Karpas-422 (cell line): ENCODE measurements at places on chromosomes 5 and 9.

GRCh38 chr5:130874861-130875417 lies 290.1 kb downstream of the HINT1 start:
- H3K27me3 ChIP-seq, result no peaks in the 10 kb centered on the region
- no peak for DNase-seq
- H3K4me1 ChIP-seq, result no peaks in the 10 kb centered on the region
- H3K27ac ChIP-seq, result no peak overlapping the region
- no peak overlapping the region for H3K4me3 ChIP-seq

DNA sequence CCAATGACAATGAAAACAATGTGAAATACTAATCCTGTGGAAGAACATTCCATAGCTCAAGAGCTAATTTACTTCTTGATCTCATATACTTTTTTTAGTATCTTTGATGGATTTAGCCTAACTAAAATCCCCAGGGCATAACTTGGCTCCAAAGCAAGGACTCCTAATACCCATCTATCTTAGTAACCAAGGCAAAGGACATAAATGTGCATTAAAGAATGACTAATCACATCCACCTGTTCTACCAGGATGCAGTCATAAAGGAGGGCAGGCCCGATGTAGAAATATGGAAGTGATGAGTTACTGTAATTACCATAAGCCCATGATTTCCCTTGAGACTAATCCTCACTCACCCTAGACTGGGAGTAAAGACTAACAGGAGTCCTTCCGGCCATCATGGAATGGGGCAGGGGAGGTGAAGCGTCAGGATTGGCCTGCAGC lies 56.9 kb downstream of the KIF24 start:
- no peaks in the 10 kb centered on the region for H3K27me3 ChIP-seq
- no peaks in the 10 kb centered on the region; the same call in 1 of the 2 replicates for H3K36me3 ChIP-seq
- H3K27ac ChIP-seq, result no peak overlapping the region
- no peak overlapping the region for H3K4me3 ChIP-seq
- no peak for DNase-seq
- peaks cover under 1% of the 10 kb centered on the region; the same call in 1 of the 2 replicates for H3K4me1 ChIP-seq

- DNase-seq, result peak; percentile 88
- H3K4me3 ChIP-seq, result peak overlapping the region; percentile 67
- H3K36me3 ChIP-seq, result no peaks in the 10 kb centered on the region
- H3K27ac ChIP-seq, result peak overlapping the region; percentile 97
These were observed 1.4 kb upstream of the OGN start for GRCh38 chr9:92405818-92406217.

- no peaks in the 10 kb centered on the region for H3K4me1 ChIP-seq
- no peak overlapping the region for H3K27ac ChIP-seq
- no peaks in the 10 kb centered on the region for H3K36me3 ChIP-seq
These were observed 1651.8 kb downstream of the MAT2B start for GRCh38 chr5:165157219-165157618.

GRCh38 chr9:137740312-137740711 lies 121.5 kb downstream of the EHMT1 start:
- no peak overlapping the region for H3K4me3 ChIP-seq
- H3K4me1 ChIP-seq, result peaks cover 11% of the 10 kb centered on the region
- peaks cover 10% of the 10 kb centered on the region for H3K36me3 ChIP-seq
- H3K27ac ChIP-seq, result no peak overlapping the region
- no peaks in the 10 kb centered on the region for H3K27me3 ChIP-seq

- H3K4me3 ChIP-seq, result no peak overlapping the region
- H3K27me3 ChIP-seq, result no peaks in the 10 kb centered on the region
- no peaks in the 10 kb centered on the region for H3K36me3 ChIP-seq
- no peak overlapping the region for H3K27ac ChIP-seq
- DNase-seq, result no peak
These were observed 19.6 kb downstream of the IRX1 start for GRCh38 chr5:3615217-3615616.

- peaks cover 28% of the 10 kb centered on the region for H3K36me3 ChIP-seq
- no peaks in the 10 kb centered on the region for H3K27me3 ChIP-seq
- peaks cover 34% of the 10 kb centered on the region for H3K4me1 ChIP-seq
- peak; percentile 50 for DNase-seq
These were observed 52.9 kb downstream of the MACROH2A1 start for GRCh38 chr5:135345956-135346731.

DNA sequence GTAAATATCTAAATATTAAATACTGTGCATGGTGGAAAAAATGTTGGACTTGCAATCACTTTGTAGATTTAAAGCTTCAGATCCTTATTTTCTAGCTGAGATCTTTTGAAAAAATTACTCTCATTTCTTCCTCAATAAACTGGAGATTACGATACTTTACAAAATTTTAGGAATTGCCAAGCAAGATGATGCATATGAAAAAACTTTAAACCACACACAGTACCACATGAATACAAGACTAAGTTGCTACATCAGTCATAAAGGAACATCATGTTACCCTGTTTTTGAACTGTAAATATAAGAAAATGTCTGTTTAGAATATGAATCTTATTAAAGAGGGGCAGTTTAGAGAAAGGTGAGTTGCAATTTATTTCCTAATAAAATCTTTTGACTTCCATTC lies 703.6 kb upstream of the NUDT12 start:
- no peaks in the 10 kb centered on the region for H3K36me3 ChIP-seq
- no peak for DNase-seq
- no peaks in the 10 kb centered on the region for H3K27me3 ChIP-seq
- no peak overlapping the region for H3K4me3 ChIP-seq
- H3K27ac ChIP-seq, result no peak overlapping the region
